ENCODE measurements at places on chromosomes 6 and 20.

GRCh38 chr6:52341561-52342260, 20.2 kb upstream of the PAQR8 start:
- no peak for DNase-seq

- no peak for DNase-seq
These were observed 45.5 kb downstream of the SGK1 start for GRCh38 chr6:134272374-134272773.

DNA sequence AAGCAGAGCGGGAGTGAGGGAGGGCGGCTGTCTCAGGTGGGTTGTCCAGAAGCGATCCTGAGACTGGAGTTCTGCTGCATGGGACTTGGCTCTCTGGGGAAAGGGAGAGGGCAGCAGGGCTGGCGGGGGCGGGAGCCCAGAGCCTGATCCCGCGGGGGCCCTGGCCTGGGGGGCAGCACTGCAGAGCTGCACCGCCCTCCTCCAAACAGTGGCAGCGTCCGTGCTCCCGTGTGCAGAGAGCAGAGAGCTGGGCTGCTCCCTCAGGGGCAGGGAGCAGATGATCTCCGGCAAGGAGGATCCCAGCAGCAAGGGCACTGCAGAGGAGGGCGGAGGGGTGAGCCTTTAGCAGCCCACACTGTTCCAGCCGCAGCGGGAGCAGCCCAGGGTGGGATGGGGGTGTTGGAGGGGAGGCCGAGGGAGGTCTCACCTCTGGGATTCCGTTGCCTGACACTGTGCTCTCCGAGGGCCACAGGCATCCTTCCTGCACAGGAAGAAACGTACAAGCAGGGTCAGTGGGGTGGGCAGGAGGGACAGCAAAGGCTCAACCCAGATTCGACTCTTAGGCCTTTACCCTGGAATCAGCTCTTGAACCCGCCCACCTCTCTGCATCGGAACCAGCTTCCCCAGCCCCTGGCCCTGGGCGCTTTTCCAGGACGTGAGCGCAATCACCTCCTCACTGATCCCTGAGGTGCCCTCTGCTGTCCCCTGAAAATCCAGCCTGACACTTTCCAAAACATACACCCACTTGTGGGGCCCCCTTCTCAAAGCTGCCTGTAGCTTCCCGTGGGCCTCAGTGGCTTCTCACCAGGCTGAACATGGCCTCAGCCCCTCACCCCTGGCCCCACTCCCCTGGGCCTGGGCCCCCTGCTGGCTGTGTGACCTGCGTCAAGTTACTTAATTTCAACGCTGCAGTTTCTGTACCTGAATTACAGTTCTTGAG, 32.6 kb upstream of the ZBP1 start:
- no peak for DNase-seq

DNA sequence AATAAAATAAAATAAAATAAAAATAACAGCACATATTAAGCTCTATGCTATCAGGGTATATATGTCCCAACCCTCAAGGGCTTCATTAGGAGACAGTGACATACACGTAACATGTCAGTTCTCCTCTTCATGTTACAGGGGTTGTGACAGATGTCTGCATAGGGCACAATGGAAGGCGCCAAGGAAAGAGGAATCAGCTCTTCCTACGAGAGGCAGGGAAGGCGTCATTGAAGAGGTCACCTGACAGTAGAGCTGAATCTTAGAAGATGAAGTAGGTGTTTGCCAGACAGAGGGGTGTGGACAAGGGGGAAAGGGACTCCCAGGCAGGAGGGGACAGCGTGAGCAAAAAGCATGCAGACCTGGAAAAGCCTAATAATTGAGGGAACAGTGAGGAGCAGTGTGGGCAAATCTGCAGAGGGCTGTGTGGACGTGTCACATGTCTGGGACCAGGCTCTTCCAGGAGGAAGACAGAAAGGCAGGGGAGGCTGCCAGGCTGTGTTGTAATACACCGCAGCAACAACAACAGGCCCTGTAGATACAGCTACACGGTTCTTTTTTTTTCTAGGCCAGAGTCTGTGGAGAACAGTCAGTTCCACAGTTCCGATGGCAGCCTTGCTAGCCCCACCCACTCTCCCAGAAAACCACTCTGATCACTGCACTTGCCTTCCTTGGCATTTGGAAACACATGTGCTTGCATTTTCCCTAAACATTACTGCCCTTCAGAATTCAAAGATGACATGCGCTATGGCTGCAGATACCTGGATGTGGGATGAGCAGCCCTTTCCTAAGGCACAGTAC, 2.5 kb upstream of the FKBP5 start:
- DNase-seq = no peak

DNA sequence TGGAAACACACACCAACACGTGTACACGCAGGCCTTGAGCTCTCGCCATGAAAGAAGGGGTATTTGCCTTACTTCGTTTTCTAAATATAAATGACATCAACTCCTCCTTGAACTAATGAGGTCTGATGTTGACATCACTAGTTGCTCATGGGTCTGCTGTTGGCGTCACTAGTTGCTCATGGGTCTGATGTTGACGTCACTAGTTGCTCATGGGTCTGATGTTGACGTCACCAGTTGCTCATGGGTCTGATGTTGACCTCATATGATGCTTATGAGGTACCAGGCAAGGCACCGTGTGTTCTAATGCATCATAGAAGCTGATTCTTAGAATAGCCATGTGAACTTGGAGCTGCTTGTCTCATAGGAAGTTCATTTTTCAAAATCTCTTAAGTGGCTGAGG, 116.5 kb downstream of the SMOC2 start:
- DNase-seq = no peak

DNA sequence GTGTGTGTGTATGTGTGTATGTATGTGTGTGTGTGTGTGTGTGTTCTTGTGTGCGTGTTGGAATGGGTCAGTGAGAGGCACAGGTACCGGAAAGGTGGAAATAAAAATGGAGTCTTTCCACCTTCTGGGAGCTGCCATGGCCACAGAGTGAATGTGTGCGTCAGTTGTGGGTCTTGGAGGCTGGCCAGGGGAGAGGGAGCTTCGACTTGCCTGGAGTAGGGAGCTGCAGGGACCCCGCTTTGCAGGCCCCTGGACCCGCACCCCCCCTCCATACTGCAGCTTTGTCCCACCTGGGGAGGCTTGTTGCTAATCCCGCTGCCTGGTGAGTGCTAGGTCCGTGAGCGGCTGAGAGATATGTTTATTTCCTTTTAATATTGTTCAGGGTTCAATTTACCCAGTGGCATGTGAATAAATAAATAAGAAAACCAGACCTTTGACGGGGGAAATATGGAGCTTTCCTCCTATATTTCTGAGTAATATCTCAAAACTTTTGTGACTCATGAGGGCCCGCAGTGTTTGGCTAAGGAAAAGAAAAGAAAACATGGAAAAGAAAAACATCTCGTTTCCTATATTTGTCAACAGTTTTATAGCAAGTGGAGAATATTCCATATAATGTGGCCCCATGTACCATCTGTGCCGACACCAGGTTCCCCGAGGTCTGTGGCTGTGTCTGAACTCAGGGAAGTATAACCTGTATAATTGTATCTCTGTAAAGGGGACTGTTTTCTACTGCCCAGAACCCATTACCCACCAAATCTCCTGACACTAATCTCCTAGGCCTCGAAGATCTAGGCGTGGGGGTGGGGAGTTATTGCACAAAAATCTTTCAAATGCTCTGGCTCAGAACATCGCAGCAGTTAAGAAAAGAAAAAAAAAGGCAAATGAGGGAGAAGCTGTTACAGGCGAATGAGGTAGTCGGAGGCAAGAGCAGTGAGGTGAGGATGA, 24.6 kb upstream of the CCDC167 start:
- DNase-seq = no peak

GRCh38 chr6:105835373-105835772, 250.8 kb upstream of the PRDM1 start:
- peak; percentile 54 for DNase-seq

GRCh38 chr6:26029570-26029856, 57.7 kb upstream of the HFE start:
- no peak for DNase-seq

GRCh38 chr6:20362623-20363022, 39.1 kb upstream of the E2F3 start:
- DNase-seq = no peak

GRCh38 chr20:33909331-33909921, 84.3 kb upstream of the RALY start:
- DNase-seq = no peak

DNA sequence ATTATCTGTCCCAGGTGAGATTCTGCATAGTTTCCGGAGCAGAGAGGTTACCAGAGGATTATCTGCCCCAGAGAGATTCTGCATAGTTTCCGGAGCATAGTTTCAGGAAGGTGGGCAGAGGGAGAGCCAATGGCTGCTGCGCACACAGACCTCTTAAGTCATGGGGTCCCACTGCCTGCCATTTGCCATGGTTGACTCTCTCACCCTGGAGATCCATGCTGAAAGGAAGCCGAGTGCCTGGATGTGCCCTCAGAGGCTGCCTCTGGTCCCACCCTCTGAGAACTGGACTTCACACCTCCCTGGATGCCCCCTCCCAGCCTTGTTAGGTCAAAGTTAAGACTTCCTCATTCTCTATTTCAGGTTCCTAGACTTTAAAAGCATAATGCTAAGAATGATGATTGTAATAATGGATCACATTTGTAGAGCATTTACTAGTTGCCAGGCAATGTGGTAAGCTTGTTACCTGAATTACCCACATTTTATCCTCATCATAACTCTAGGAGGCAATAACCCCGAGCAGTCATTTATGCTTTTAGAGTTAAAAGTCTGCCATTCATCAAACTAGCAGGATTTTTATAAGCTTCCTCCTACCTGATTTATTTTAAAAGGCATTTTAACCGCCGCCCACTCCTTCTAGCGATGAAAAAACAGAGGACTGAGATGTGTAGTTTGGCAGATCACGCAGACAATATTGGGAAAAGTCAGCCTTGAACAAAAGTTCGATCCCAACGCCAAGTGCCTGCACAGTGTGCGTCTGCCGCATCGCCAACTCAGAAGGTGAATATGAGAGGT, 11.9 kb downstream of the SERPINB9 start:
- DNase-seq = no peak

- DNase-seq = no peak
These were observed 264.3 kb upstream of the ECI2 start for GRCh38 chr6:4399656-4400055.

GRCh38 chr6:95601133-95601532, 23.8 kb downstream of the MANEA start:
- DNase-seq = no peak

GRCh38 chr20:9744551-9744950, 94.3 kb downstream of the PAK5 start:
- no peak for DNase-seq

DNA sequence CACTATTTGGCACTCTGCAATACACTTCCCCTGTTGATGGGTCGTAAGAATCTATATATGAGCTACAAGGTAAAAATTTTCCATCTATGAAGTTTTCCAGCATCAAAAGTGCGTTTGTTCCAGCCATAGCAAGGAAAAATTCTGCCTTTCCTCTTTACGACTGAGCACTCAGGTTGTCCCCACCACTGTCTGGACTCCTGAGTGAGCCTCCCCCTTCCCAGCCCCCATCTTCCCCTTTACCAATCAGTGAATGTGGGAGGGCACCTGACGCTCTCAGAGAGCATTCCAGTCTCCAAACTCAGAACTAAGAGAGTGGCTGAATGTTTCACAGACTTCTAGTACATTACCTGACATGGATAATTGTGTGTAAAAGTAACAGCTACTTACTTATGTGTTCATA, at the start of gene ALDH8A1:
ALDH8A1 (minus strand) TSS at position 175 of the 400 bp plus-strand sequence; CDS start at position 127, 48 bp downstream.
- DNase-seq = no peak

- no peak for DNase-seq
These were observed 1276.8 kb upstream of the ADGRB3 start for GRCh38 chr6:67358241-67358640.

GRCh38 chr6:39083231-39083634, 31.8 kb downstream of the SAYSD1 start:
- no peak for DNase-seq

DNA sequence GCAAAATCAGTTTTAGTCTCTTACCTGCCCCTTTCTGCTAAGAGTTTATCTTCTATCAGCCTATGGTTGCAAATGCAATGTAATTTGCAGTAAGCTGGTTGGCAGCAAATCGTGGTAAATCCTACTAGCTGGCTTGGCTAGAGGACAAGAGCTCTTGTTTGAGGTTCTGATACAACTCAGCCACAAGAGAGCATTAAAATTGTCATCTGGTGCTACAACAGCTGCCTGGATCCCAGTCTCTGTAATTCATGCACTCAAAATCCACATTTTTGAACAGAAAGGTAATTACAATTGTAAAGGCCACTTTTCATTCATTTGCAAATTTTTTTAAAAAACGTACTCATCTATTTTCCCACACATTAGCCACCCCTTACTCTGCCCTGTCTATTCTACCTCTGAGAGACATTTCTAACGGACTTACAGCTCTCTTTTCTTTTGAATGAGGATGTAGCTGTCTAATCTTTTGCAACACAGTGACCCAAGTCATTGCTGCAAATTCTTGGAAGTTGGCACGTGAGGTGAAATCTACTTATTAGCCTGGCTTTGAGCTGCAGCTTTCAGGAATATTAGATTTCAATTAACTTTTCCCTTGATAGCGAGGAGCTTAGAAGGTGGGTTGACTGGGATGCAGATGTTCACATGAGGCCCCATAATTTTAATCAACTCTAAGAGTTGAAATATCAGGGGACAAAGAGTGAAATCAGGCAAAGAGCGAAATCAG, 54.0 kb upstream of the FAM184A start:
- DNase-seq = no peak

DNA sequence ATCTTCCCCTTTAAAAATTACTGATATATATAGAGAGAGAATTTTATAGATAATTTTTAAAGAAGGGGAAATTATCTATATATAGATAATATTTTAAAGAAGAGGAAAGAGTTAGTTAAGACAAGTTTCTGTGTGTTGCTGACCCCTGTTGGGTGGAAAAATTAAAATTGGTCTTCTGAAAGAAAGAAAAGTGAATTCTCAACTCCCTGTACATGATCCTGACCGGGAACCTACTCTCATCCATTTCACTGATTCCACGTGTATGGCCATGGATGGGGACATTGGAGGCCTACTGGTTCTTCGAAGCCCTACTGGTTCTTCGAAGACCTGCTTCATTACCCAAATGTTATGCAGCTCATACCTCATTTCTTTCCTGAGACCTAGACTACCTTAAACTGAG, 53.0 kb upstream of the TCF21 start:
- no peak for DNase-seq

- DNase-seq = no peak
These were observed 539.2 kb downstream of the MEI4 start for GRCh38 chr6:78192057-78192456.

DNA sequence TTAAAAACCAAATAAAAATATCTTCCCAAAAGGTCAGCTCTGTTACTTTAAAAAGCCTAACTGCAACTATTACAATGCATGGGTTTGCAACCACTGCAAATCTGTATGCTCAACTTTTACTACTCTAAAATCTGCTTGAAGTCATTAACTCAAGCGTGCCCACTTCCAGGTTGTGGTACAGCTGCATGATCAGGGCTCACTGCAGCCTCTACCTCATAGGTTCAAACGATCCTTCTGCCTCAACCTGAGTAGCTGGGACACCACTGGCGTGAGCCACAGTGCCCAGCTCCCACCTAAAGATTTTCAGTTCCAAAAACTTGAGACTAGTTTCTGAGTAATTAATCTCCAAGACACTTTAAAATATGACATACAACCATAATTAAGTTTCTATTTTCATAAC, 8.2 kb downstream of the DIDO1 start:
- DNase-seq = no peak

GRCh38 chr6:70956451-70957283, at the start of gene B3GAT2:
Gene B3GAT2 (minus strand): TSS chr6:70957060. CDS start chr6:70956429, 631 bp downstream.
- DNase-seq = peak; percentile 68

GRCh38 chr6:42729731-42730130, 7.3 kb upstream of the PRPH2 start:
- no peak for DNase-seq

All from glutamatergic neuron (in vitro differentiated cells).